CD4-positive, alpha-beta T cell treated with Interferon alpha-2 for 1 hour (primary cell): ENCODE measurements at places on chromosomes 5 and 9.
A peak's percentile ranks its signal among the peaks of the same experiment; 100 is the strongest.

DNA sequence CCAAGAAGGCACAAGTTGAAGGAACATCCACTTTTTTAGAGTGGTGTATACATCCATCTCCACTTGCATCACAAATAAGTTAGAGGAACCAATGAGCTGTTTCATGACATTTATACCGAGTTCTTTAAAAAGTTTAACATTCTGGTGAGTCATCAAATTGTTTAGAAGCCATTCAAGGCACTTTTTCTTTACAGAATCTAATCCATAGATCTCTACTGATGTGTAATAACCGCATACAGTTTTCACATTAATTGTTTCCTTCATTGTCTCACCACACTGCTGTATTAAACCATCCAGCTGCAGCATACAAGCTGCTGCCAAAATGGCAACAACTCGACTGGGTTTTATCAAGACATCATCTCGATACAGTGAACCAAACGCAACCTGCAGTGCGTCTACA lies 744 bp downstream of the GMCL2 start:
- DNase-seq: no peak

GRCh38 chr5:113330533-113331208 lies 104.1 kb downstream of the TSSK1B start:
- DNase-seq: peak; percentile 71

GRCh38 chr9:120701248-120701647 lies 13.0 kb downstream of the MEGF9 start:
- DNase-seq: no peak

DNA sequence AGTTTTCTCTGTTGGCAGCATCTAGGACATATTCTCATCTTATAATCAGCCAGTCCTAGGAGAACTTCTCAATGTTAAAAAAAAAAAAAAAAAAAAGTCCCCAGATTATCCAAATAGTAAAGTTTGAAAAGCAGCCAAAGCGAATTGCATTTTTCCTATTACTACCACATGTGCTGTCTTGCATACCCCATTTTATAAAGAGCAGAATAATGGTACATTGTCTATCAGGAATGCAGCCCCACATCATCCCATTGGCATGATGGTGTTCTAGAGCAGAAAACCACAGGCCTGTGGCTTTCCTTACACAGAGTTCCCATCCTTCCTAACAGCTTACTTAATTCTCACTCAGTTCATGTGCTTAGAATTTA lies 381.6 kb downstream of the TMEM38B start:
- no peak for DNase-seq

- DNase-seq: no peak
These were observed 3.4 kb downstream of the FNBP1 start for GRCh38 chr9:130039528-130040147.
